Activated naive CD4-positive, alpha-beta T cell treated with Interleukin-2 at 50 U/mL for 16 hours (primary cell): ENCODE measurements at places on chromosomes 11 and 22.

- DNase-seq = no peak
These were observed 20.0 kb downstream of the PPFIA1 start for GRCh38 chr11:70290361-70291065.

GRCh38 chr11:65789230-65790103 lies 2.6 kb downstream of the OVOL1 start:
- no peak for DNase-seq

- DNase-seq = no peak
These were observed 76.6 kb downstream of the WT1 start for GRCh38 chr11:32358729-32359128.

GRCh38 chr11:92980312-92980711 lies 10.9 kb downstream of the MTNR1B start:
- DNase-seq = no peak

- no peak for DNase-seq
These were observed 628.3 kb upstream of the CHORDC1 start for GRCh38 chr11:90851196-90851595.

GRCh38 chr11:70623906-70624597 lies 225.7 kb downstream of the CTTN start:
- no peak for DNase-seq

- DNase-seq = no peak
These were observed 804.4 kb downstream of the BRD1 start for GRCh38 chr22:49023161-49023878.

DNA sequence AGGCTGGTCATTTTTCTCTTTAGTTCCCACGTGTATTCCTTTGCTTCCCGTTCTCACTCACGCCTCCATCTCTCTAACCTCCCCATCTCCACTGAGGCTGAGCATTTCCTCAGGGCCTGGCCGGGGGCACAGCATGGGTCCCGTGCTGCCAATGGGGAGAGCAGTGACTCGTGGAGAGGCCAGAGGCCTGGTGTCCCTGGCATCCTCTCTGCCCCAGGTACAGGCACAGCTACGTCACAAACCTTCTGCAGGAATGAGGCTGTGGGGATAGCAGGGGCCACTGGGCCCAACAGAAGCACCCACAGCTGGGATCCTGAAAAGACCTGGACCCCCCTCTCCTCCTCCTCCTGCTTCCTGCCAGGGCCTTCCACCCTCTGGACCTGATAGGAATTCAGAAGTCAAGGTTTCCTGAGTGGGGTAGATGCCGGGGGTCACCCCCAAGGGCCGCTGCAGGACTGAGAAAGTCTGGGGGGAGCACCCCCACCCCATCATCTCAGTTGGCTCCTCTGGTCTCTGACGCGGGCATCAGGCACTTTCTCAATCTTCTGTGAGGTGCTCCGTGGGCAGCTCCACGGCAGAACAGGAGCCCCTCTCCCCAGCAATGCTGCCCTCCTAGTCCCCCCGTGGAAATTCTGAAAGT lies 11.8 kb downstream of the PNPLA5 start:
- DNase-seq = no peak

GRCh38 chr11:105767931-105768330 lies 158.1 kb downstream of the GRIA4 start:
- no peak for DNase-seq

- DNase-seq = no peak
These were observed 55.9 kb downstream of the PPP6R2 start for GRCh38 chr22:50398831-50399648.

DNA sequence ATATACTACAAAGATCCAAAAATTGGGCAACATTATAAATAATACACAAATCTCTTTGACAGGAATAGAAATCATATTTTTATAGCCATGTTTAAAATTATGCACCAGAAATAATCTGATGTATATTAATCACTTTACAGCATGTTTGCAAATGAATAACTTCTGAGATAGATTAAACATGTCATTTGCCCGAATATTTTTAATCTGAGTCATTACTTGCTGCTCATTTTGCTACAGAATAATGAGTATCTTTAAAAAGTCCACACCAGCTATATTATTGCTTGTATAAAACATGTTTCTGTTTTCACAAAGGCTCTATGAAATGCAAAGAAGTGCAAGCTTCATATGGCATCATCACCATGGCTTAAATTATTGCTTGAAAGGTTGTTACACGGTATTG lies 336.8 kb downstream of the GUCY1A2 start:
- no peak for DNase-seq
